ENCODE measurements at places on chromosomes 6 and 20.

DNA sequence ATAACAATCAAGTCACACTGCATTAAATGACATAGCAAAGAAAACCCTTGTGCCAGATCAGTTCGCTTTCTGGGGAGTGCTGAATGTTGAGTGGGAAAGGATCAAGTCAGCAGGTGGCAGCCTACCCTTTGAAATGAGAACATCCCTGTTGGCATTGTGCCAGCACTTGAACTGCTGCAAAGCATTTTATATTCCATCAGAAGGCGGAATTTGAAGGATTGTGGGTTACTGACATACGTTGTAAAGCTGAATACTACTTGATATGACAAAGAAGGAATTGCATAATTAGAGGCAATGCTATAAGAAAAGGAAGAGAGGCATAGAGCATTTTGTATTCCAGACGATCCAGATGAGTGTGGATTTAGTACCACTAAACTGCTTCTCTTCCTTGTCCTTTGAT lies 26.5 kb downstream of the BCKDHB start:
- peak; percentile 55 for DNase-seq

- no peak for DNase-seq
Observed at GRCh38 chr6:27053738-27054137, 193.8 kb upstream of the PRSS16 start.

GRCh38 chr20:37878835-37879599 lies 23.9 kb upstream of the VSTM2L start:
- DNase-seq: no peak

DNA sequence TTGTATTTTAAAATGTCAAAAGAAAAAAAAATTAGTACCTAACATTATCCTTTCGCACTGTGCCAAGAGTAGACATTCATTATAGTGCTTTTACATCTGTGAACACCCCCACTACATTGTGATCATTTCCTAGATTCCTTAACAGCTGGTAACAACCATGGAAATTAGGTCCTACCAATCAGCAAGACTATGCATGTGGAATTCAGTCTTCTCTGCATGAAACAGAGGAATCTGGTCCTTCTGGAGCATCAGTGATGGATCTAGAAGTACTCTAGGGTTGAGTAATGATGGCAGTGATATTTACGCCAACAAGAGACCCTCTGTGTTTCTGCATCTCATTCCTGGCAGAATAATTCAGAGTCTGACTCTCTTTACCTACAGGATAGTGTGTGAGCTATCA lies 9.4 kb downstream of the OR12D1 start:
- DNase-seq: no peak

DNA sequence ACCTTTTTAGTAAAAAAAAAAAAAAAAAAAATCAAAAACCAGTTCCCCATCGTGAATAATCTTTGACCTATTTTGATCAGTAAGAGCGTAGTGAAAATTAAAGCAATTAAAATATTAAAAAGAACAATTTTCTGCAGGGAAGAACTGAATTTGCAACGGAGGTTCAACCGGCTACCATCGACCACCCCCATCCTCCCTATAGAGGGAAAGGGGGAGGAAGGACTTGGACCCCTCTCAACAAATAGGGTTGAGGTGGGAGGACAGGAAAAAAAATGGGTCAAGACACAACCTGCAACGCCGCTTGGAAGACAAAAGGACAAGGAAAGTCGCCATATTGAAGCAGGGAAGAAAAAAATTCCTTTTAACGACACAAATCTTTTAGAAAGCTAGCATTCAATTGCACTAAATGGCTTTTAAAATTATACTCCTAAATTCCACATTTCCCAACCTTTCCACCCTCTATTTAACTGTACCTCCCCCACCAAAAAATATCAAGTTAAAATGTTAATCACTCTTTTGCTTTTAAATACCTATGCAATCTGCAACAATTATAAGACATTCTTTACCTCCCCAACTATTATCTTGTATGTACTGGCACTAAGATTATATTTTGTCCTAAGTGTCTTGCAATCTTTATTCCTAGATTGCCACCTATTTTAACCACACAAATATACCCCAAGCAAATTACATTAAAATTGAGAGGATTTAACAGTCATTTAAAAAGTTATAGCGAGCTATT lies 1.7 kb downstream of the PPP1R10 start:
- DNase-seq: peak; percentile 79

GRCh38 chr6:157741948-157742556 lies 81.0 kb upstream of the SNX9 start:
- peak; percentile 67 for DNase-seq

DNA sequence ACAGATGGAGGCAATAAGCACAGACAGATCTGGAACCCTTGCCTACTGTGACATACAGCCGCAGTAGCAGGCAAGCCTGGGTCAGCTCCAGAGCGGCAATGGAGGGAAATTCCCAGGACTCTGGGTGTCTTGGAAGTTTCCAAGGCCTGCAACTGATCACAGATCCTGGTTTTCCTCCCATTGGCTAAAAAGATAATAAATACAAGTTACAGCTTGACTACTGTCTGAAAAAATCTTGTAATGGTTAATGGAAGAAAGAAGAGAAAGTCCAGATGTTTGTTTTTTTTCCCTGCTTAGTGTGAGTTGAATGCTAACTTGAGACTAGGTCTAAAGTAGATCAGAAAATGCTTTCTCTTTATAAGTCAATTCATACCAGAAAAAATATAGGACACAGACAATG lies 307.6 kb downstream of the ALDH8A1 start:
- no peak for DNase-seq

DNA sequence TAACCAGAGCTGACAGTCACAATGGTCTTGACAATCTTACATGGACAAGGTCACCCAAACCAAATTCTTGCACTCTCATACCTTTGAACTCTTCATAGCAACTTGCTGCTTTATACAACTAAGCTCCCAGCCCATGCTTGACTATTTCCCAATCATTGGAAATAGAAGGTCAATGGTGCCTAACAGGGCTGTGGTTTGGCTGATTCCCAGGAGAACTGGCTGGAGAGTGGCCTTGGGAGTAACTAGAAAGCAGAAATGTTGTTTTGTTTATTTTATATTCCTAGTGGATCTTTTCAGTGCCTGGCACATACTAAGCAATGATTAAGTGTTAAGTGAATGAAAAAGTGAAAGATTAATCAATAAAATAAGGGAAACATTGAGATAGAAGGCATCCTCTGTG lies 3.0 kb downstream of the SPINT4 start:
- DNase-seq: no peak

GRCh38 chr6:150539568-150539967 lies 60.1 kb upstream of the PLEKHG1 start:
- DNase-seq: no peak

GRCh38 chr20:19944772-19945459 lies 72.2 kb upstream of the NAA20 start:
- DNase-seq: no peak

- no peak for DNase-seq
Observed at GRCh38 chr6:90790696-90791095, 203.8 kb upstream of the MAP3K7 start.

DNA sequence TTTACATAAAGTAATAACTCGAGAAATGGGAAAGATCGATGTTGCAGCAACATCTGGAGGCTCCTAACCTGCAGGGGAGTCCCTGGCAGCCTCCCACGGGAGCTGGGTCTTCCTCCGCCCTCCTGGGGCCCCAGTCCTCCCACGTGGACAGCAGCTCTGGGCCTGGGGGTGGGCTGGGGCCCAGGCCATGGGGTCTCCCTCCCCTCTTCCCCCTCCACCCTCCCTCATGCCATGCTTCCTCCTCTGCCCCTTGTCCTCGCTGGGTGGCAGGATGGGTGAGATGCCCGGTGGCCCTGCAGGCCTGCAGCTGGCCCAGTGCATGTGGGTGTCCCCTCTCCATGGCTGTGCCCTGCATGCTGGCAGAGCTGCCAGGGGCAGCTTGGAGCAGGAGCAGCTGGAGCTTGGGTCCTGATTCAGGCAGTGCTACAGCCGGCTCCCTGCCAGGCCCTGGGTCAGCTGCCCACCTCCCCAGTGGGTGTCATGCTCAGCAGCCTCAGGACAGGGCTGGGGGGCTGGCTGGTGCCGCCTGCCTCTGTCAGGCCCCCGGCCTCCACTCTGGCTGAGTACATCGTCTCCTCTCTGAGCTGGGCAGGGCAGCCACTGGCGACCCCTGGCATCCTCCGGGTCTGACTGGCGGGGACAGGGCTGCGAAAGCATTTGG lies 48.9 kb upstream of the BHLHE23 start:
- no peak for DNase-seq

DNA sequence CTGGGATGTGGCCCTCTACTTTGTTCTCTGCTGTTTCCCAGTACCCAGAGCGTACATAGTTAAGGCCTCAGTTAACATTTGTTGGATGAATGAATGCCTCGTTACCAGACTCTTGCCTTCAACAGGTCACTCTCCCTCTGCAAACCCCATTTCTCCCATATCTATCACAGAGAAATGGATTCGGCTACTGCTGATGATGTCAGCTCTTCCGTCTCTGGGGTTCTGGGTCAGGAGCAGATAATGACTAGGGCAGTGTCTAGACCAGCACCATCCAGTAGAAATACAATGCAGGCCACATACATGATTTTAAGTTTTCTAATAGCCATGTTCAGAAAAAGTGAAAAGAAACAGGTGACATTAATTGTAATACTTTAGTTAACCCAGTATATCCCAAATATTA lies 47.9 kb downstream of the TOX2 start:
- DNase-seq: no peak

DNA sequence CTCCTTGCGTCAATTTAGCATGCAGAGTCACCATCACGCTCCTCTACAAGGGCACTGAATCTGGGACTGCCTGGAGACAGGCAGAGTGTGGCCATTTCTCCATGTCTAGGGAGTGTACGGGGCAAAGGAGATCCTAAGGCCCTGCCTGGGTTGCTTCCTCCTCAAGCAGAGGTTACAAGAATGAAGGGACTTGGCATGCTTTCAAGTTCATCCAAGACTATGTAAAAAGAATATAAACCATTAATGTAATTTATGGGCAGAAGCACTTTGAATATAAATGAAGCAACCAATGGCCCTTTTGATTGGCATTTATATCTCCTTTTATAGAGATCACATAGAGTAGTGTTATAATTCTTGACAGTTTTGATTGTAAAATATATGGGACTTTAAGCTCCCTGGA lies 137.5 kb downstream of the BTBD3 start:
- no peak for DNase-seq

- no peak for DNase-seq
Observed at GRCh38 chr20:17790296-17790695, 90.5 kb downstream of the BANF2 start.

GRCh38 chr6:56368491-56368890 lies 121.1 kb upstream of the COL21A1 start:
- DNase-seq: no peak
